ENCODE measurements at places on chromosomes 5 and 9.
A peak's percentile ranks its signal among the peaks of the same experiment; 100 is the strongest.

- DNase-seq, result no peak
These were observed 75.6 kb upstream of the SH3PXD2B start for GRCh38 chr5:172529896-172530295.

DNA sequence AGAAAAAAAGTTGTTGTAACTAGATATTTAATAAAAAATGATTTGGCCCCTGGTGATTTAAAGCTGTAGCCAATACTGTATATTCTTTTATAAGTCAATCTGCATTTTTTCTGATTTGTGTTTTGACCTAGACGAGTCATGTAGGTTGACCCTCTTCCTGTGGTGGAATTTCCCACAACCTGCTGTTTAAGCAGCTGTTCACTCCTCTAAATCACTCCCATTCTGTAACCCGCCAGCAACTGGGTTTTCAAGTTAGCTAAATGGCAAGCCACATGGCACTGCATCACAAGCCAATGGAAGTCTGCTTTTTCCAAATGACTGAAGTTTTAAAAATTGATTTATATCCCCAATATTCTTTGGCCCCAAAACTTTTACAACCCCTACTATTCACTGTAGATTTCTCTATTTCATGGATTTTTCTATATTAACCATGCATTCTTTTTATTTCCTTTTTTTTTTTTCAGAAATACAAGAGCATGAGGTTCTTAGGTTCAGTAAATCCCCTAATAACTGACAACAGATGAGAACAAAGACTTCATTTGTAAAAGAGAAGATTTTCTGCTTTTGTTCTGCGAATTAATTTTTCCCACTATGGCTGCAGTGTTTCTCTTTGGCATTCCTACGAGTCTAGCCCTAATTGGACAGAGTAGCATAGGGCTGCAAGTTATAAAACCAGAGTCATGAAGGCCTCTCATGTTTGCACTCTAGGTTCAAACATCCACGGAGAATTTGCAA lies 184.5 kb upstream of the TLE4 start:
- no peak for DNase-seq

DNA sequence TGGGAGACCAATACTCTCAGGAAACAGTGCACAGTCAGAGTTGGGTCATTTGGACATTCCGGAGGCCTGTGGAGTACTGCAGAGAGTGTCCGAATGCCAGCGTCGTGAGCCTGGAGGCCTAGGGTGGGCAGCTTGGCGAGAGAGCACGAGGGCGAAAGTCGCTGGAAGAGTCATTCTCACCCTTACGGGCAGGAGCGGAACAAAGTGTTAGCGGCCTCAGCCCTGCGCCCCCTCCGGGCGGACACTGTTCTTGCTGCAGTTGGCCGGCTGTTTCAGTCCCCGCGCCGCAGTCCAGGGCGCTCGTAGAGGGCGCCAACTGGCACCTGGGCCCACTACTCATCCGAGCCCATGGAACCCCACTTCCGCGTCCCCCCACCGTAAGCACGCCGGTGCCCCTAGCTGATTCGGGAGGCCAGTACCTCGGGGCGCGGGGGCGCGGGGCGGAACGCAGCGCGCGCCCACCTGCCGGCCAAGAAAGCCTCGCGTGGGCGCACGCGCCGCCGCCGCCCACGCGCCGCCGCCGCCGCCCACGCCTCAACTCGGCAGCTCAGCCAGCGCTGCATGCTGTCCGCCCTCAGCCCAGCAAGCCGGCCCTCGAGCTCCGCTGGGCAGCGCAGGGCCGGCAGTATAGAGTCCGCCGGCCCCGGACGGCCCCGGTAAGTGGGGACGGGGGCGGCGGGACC lies 99.7 kb upstream of the CCL21 start:
- DNase-seq, result no peak

DNA sequence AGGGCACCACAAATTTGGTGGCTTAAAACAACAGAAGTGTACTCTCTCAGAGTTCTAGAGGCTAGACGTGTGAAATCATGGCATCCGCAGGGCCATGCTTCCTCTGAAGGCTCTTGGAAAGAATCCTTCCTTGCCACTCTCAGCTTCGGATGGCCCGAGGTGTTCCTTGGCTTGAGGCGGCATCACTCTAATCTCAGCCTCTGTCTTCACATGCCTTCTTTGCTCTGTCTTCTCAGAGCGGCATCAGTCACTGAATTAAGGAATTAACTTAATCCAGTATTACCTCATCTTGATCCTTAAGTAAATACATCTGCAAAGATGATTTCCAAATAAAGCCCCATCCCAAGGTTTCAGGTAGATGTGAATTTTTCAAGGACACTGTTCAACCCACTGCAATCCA lies 211.1 kb upstream of the TRIM32 start:
- no peak for DNase-seq

- DNase-seq, result no peak
These were observed 84.9 kb downstream of the TRPM3 start for GRCh38 chr9:71036501-71036900.

DNA sequence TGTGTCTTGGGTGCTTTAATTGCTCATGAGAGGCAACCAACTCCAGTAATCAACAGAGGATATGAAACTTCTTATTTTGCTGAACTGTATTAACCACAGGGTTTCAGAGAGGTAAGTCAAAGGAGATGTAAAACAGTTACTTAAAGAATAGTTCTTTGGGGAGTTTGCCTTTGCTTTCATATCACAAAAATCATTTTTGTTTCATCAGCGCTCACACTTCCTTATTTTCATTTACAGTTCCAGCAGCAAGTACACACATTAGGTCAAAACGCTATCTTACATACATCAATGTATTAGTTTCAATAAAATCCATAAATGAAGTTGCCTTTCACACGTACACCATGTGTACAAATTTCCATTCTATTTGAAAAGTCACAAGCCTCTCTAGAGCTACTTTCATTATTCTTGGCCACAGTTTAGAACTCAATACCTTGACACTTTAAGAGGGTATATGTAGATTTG lies 50.1 kb downstream of the ST8SIA4 start:
- DNase-seq, result no peak

- DNase-seq, result no peak
These were observed 19.6 kb downstream of the RGS3 start for GRCh38 chr9:113482991-113483675.

DNA sequence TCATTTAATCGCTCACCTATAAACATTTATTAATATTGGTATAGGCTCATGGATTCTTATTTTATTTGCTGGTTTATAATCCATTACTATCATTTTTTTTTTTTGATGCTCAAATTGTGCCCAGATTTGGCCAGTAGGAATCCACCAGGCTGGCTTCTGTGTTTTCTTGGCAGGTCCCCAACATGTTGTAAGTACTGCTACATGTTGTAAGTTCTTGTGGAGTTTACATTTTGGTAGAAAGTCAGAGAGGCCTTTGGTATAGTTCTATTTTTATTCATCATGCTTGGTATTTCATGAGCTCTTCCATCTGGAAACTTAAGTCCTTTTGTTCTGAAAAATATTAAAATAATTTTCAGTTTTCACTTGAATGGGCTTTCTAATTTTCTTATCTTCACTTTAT lies 47.1 kb downstream of the MAT2B start:
- DNase-seq, result no peak

GRCh38 chr5:18944771-18945170 lies 1043.2 kb downstream of the CDH18 start:
- no peak for DNase-seq

- no peak for DNase-seq
These were observed 54.6 kb downstream of the TSSK1B start for GRCh38 chr5:113379936-113380806.

GRCh38 chr9:14627513-14627912 lies 65.7 kb downstream of the ZDHHC21 start:
- no peak for DNase-seq

GRCh38 chr5:74865804-74866595 lies at the start of gene FAM169A:
TSS of gene FAM169A (minus strand) at chr5:74866387. CDS start at chr5:74841676, 24,711 bp downstream.
- peak; percentile 66 for DNase-seq

DNA sequence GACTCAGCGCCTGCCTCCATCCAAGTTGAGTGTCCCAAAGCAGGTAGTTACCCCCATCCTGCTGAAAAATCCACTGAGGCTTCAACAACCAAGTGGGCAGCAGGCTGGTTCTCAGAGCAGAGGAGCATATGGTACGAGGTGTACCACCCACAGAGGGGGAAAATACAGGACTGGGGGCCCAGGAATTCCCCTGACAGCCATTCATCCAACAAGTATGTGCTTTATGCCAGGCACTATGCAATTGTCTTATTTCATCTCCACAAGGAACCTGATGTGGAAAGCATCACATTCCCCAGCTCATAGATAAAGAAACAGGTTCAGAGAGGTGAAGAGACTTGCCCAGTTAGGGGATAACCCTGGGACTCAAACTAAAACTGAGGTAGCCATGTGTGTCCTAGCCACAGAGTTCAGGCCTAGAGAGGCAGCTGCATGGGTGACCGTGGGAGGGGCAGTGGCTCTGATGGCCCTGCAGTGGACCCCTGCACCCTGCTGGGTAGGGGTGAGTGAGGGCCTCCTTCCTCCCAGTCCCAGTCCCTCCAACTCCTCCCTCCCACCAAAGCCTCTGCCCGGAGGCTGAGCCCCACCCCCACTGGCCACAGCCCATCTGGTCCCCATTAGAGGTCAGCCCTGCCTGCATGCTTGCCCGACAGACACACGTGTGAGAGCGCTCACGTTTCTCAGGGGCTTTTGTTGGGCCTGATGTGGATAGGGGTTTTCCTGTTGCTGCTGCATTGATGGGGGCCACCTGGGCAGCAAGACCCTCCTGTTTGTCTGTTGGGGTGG lies 11.5 kb downstream of the PDLIM4 start:
- DNase-seq, result no peak

GRCh38 chr5:125190232-125191087 lies 444.0 kb upstream of the ZNF608 start:
- DNase-seq, result no peak

- DNase-seq, result no peak
These were observed 633.2 kb upstream of the RORB start for GRCh38 chr9:73863924-73864323.

DNA sequence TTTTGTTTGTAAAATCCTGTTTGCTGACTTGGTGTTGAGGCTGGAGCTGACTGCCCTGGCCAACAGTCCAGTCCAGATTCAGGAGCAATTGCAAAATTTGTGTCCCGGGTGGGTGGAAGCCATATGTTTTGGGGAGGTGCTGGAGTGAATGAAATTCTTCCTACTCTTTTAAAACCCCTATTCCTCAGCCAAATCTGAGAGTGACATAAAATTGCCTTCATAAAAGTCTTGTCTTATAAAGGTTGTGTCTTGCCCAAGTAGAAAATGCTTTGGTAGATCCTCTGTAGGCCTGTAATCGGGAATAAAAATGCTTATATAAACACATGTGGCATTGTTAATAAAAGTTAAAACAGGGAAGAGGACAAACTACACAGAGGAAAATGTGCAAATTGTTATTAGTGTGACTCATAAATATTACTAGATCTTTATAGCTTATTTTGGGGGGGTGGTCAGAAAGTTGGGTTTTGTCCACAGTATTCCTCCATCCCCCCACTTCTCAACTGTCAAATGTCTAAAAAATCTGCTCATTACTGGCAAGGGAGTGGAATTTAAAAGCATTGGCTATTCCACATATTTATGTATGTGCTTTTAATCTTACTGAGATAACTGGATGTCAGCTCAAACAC lies 45.6 kb downstream of the NNT start:
- DNase-seq, result no peak

DNA sequence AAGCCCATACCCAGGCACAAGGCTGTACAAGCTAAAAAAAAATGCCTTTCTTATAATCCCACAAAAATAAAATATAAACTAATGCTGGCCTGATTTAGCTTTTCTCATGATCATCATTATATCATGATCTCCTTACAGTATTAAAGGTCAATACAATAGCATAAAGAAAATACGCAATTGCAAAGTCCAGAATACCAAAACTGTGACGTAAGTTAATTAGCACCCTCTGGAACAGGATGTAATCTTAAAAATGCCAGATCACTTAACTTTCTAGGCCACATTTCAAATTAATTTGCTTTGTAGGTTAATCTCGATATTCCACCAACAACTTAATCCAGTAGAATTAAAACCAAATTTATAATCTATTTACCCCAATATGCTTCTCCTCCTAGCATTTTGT lies 444.2 kb upstream of the CYLC2 start:
- no peak for DNase-seq

DNA sequence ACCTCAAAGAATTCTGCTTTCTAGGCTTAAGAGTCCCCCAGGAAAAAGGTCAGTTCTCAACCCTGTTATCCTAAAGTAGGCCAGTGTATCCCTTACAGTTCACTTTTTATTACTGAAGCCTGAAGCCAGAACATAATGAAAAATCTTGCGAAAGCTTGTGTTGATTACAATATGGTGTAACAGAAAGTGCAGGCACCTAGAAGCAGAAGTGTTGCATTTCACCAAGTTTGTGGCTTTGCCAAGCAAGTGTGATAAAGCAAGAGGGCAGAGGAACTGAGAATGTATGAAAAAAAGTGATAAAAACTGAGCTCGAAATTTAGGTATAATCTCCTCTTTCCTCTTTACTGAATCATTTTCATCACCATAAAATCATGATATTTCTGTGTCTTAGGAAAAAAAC lies 26.2 kb downstream of the AGTPBP1 start:
- no peak for DNase-seq

DNA sequence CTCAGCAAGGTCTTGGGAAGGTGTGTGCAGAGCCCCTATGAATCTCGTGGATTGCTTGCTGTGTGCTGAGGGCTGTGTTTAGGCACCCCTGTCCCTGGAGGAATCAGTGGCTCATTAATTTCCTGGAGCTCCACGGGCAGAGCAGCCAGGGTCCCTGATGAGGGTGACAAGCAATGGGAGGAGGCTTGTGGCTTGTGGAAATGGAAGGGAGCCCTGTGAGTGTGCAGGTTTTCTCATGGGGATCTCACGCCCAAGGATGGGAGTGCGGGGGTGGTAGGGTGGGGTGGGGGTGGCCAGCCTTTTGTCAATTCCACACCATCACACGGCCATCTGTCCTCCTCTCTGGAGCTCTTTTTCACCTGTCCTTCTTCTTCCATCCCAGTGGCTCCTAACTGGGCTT lies 25.3 kb downstream of the PHF2 start:
- DNase-seq, result no peak

- no peak for DNase-seq
These were observed 14.2 kb downstream of the KIAA1958 start for GRCh38 chr9:112500842-112501241.

DNA sequence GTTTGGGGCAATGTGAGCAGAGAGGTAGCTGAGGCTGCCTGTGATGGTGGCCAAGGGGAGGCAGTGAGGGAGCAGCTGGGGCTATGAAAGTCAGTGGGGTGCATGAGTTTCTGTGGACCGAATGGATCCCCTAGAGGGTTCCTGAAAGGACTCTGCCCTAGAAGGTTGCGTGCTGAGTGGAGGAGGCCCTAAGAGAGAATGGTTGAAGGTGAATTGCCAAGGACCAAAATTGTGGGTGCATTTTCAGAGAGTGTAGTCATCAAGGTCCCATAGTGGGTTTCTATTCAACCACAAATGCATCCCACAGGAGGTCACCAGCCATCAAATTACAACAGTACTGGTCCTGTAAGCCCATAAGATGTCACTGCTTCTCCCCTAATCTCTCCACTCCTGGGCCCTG lies 298.3 kb downstream of the CDK5RAP2 start:
- no peak for DNase-seq
